ENCODE measurements at places on chromosomes 12 and 14.
A peak's percentile ranks its signal among the peaks of the same experiment; 100 is the strongest.

DNA sequence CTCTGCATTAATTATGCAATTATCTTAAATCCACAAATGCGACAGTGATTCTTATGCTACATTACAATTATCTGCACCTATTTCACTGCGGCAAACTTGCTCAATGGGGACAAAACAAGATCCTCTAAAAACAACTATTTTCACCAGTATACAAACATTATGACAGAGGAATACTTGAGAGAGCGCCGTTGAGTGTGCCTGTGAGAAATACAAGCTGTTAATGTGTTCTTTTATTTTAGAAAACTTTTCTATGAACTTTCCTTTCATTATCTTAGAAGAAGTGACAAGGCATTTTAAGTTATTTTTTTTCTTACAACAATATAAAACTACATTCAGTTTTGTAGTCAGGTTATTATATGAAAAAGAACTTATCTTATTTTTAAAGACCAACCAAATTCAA is 1247.0 kb downstream of the FSCB start:
- no peaks in the 10 kb centered on the region for H3K4me1 ChIP-seq
- H3K27ac ChIP-seq, result no peak overlapping the region
- no peak overlapping the region for H3K4me3 ChIP-seq
- DNase-seq, result no peak
- H3K36me3 ChIP-seq, result no peaks in the 10 kb centered on the region

- H3K4me3 ChIP-seq, result no peak overlapping the region
- H3K27ac ChIP-seq, result no peak overlapping the region
- no peaks in the 10 kb centered on the region for H3K4me1 ChIP-seq
These were observed 101.6 kb downstream of the DAD1 start for GRCh38 chr14:22487401-22487800.

- H3K4me1 ChIP-seq, result no peaks in the 10 kb centered on the region
- no peak for DNase-seq
- H3K4me3 ChIP-seq, result no peak overlapping the region
These were observed 403.8 kb upstream of the MGAT4C start for GRCh38 chr12:86659985-86660384.

DNA sequence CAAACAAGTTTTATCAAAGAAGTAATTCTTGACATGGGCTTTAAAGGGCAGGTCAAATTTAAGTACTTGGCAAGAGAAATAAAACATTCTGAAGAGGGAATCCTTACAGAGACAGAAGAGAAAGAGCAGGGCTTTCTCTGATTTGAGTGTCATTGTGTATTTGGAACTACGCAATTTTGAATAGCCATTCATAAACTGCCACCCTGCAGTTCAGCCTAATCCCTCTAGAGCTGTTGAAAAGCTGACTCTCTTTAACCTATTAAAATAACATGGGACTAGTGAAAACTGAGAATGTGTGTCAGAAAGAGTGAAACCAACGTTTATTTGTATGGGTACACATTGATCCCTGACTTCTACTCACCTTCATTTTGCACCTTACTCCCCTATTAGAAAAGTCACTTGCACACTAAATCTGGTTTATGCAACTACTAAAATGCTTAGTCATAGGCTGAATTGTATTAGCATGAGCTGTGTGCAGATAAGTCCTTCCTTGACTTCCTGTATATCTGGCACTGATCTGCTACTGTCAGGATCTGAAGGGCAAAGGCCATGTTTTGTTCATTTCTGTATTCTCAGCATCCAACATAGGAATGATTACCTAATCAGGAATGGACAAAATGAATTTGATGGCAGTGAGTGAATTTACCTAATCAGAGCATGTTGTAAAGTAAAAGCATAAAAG is 458.9 kb downstream of the NOVA1 start:
- no peak overlapping the region for H3K27ac ChIP-seq
- no peak overlapping the region for H3K4me3 ChIP-seq
- no peaks in the 10 kb centered on the region for H3K27me3 ChIP-seq
- DNase-seq, result no peak
- no peaks in the 10 kb centered on the region for H3K4me1 ChIP-seq

- peaks cover 5% of the 10 kb centered on the region for H3K36me3 ChIP-seq
- no peak for DNase-seq
- peaks cover 8% of the 10 kb centered on the region for H3K4me1 ChIP-seq
- H3K27me3 ChIP-seq, result no peaks in the 10 kb centered on the region
- H3K4me3 ChIP-seq, result peak overlapping the region; percentile 95
These were observed 616 bp upstream of the CCDC77 start for GRCh38 chr12:400828-401227.

GRCh38 chr14:74265301-74265965 is 26.2 kb downstream of the VSX2 start:
- no peak overlapping the region for H3K27ac ChIP-seq
- no peak overlapping the region for H3K4me3 ChIP-seq
- H3K27me3 ChIP-seq, result no peaks in the 10 kb centered on the region
- no peaks in the 10 kb centered on the region for H3K36me3 ChIP-seq
- H3K4me1 ChIP-seq, result no peaks in the 10 kb centered on the region
- DNase-seq, result no peak

GRCh38 chr12:20283482-20283881 is 84.9 kb upstream of the PDE3A start:
- H3K27me3 ChIP-seq, result no peaks in the 10 kb centered on the region
- DNase-seq, result no peak
- no peak overlapping the region for H3K4me3 ChIP-seq

GRCh38 chr12:56728139-56728861 is 3.2 kb upstream of the NACA start:
- H3K36me3 ChIP-seq, result peaks cover 14% of the 10 kb centered on the region
- no peak overlapping the region for H3K27ac ChIP-seq
- no peak overlapping the region for H3K4me3 ChIP-seq
- peaks cover 5% of the 10 kb centered on the region for H3K4me1 ChIP-seq
- DNase-seq, result no peak

DNA sequence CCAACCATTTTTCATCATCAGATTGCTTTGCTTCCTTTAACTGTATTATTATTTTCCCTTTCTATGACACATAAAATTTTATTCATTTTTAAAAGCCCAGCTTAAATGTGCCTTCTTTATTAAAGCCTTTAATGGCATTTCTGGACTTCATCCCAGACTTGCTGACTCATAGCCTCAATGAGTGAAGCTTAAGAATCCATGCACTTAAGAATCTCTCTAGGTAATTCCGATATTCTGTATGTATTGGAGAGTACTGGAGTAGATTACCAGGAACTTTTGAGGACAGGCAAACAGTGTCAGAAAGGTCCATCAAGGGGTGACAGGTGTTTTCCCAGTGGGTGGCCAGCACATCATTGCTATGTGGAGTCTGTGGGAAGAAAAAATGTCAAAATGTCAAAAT is 107.9 kb downstream of the PTPRQ start:
- H3K36me3 ChIP-seq, result no peaks in the 10 kb centered on the region
- H3K27ac ChIP-seq, result no peak overlapping the region
- H3K4me3 ChIP-seq, result no peak overlapping the region
- no peaks in the 10 kb centered on the region for H3K4me1 ChIP-seq

DNA sequence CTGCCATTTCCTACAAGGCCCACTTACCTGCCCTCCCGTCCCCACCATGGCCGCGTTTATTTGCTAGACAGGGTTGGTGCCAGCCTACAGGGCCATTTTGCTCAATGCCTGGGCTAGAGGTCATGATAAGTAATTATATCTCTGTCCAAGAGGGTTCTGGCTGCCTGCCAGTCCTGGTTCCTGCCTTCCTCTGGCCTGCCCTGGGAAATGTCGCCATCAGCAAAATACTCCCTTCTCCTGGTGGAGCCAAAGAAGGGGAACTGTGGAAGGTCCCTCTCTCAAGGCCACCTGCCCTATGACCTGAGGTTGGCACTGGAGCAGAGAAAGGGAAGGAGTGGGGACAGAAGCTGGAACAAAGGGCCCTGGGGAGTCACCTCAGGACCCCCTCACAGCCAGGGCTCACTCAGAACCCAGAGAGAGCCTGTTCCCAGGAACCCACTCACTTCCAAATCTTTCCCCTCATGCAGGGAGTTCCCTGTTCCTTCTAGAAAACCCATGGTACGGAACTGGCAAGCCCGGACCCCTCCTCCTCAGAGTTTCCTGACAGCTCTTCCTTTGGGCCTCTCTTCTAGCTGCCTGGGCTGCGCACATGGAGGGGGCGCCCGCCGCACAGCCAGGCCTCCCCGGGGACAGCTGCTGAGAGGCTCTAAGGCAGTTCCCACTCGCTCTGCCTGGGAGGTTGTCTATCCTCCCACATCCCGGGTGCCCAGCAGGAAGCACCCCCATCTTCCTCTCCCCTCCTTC is 280.5 kb downstream of the DPF3 start:
- DNase-seq, result no peak
- no peaks in the 10 kb centered on the region for H3K36me3 ChIP-seq
- H3K4me3 ChIP-seq, result no peak overlapping the region
- no peaks in the 10 kb centered on the region for H3K27me3 ChIP-seq

GRCh38 chr12:26857465-26858176 is 24.6 kb upstream of the ITPR2 start:
- peaks cover 3% of the 10 kb centered on the region for H3K4me1 ChIP-seq
- H3K36me3 ChIP-seq, result no peaks in the 10 kb centered on the region
- H3K27me3 ChIP-seq, result peaks cover 4% of the 10 kb centered on the region
- no peak overlapping the region for H3K4me3 ChIP-seq
- no peak for DNase-seq

GRCh38 chr12:51905471-51906429 is 1.6 kb upstream of the ACVRL1 start:
- no peak overlapping the region for H3K4me3 ChIP-seq
- DNase-seq, result no peak
- H3K4me1 ChIP-seq, result no peaks in the 10 kb centered on the region
- no peak overlapping the region for H3K27ac ChIP-seq
- H3K36me3 ChIP-seq, result no peaks in the 10 kb centered on the region

DNA sequence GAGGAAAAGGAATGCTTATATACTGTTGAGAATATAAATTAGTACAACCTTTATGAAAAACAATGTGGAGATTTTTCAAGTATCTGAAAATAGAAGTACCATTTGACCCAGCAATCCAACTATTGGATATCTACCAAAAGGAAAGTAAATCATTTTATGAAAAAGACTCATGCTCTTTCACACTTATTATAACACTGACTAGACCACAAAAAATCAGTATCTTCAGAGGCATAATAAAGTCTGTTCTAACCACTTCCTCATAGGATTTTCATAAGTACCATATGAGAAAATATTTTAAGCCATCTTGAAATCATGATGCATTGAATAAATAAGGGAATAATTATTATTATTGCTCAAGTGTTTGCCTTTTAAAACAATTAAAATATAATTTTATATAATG is 90.8 kb downstream of the SLCO1B1 start:
- DNase-seq, result no peak
- no peak overlapping the region for H3K4me3 ChIP-seq
- H3K4me1 ChIP-seq, result no peaks in the 10 kb centered on the region
- H3K36me3 ChIP-seq, result no peaks in the 10 kb centered on the region
- H3K27me3 ChIP-seq, result no peaks in the 10 kb centered on the region

DNA sequence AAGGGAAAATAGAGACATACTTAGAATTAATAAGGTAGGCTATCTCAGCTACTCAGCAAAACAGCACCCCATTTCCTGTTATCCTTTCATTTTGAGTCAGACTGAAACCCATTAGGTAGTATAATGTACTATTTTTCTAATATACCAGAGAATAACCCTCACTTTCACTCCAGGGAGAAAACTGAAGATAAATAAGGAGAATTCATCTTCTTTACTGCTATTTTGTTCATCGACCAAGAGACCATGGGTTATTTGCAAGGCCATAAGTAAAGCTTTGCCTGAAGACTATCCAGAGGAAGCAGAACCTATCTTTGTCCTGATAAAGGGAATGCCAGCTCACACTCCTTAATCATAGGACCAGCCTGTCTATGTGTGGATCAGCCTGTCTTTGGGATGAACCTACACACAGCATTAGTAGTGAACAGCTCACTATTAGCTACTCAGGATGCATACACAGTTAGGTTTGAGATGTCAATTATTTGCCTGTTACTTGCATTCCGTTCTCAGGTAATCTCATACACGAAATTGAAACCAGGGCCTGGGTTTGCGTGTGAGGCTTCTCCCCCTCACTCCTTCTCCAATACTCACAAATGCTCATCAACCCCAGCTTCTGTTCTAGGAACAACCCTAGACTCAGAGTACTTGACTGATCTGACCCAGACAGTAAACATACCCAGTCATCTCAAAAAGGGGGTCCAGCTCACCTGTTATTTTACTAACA is 124.4 kb downstream of the DAD1 start:
- H3K4me1 ChIP-seq, result no peaks in the 10 kb centered on the region
- no peak for DNase-seq

- H3K27ac ChIP-seq, result no peak overlapping the region
- no peak overlapping the region for H3K4me3 ChIP-seq
These were observed 15.9 kb downstream of the ZNF641 start for GRCh38 chr12:48334808-48335207.

DNA sequence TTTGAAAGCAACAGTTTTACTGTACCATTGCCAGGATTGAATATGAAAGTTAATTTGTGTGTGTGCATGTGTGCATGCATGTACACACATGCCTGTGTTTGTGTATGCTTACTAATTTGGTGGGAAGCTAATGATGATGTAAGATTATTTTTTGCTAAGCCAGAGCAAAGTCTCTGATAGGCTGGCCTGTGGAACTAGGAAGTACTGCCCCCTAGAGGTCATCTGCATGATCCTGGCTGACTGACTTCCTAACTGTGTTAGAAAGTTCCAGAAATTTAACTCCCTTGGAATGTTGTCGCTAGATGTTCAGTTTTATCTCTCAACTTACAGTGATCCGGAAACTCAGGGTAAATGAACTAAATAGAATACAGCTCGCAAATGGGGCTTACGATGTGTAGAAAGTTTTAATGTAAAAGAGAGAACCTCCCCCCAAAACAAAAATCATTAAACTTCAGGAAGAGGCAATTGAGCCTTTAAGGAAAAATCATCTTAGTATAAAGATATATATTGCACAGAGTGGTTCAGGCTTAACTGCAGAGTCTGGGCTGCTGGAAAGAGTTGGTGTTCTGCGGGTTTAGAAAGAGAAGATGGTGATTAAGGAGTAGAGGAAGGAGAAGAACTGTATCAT is 34.3 kb upstream of the SLC38A1 start:
- no peak overlapping the region for H3K4me3 ChIP-seq
- peak; percentile 17 for DNase-seq
- H3K27ac ChIP-seq, result no peak overlapping the region

DNA sequence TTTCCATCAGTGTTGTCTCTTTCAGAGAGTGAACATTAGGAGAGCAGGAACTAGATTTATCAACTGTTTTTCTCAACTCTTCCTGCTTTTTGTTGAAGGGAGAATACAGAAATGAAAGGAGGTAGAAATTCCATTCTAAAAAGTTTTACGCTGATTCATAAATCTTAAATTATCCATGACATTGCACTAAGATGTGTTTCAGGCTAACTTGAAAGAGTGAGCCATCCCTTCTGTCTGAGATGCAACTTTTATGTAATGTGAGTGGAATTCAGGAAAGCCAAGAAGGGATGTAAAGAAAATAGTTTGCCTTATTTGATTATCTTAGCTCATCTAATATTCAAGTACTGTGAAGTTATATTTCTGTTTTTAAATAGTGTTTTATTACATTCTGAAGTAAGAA is 349.5 kb upstream of the RGS6 start:
- no peak overlapping the region for H3K27ac ChIP-seq
- no peaks in the 10 kb centered on the region for H3K4me1 ChIP-seq
- H3K27me3 ChIP-seq, result no peaks in the 10 kb centered on the region
- no peak for DNase-seq
- no peak overlapping the region for H3K4me3 ChIP-seq

- H3K27ac ChIP-seq, result no peak overlapping the region
- no peak overlapping the region for H3K4me3 ChIP-seq
- H3K27me3 ChIP-seq, result no peaks in the 10 kb centered on the region
- no peak for DNase-seq
These were observed 827.7 kb downstream of the TMTC2 start for GRCh38 chr12:83514372-83514771.
